GM04503 (cell line): ENCODE measurements at places on chromosomes 5 and 9.
A peak's percentile ranks its signal among the peaks of the same experiment; 100 is the strongest.

DNA sequence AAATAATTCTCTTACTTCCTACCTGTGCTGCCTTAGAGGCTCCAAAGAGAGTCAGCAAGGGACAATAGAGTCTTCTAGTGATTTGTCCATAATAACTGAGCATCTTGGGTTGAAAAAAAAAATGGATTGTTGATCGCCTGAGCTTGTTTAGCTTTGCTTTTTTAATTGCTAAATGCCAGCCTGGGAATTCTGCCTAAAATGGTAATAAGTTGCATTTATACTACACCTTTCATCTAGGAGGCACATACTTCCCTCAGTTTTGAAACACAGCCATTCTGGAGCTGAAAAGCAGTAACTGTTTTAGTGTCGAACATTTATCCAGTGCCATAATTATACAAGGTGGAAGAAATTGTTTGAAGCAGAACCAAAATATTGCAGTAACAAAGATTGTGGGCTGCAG is 421.3 kb downstream of the CAAP1 start:
- no peak for DNase-seq

GRCh38 chr5:81572201-81572600 is 178.3 kb upstream of the ACOT12 start:
- DNase-seq = peak; percentile 15

DNA sequence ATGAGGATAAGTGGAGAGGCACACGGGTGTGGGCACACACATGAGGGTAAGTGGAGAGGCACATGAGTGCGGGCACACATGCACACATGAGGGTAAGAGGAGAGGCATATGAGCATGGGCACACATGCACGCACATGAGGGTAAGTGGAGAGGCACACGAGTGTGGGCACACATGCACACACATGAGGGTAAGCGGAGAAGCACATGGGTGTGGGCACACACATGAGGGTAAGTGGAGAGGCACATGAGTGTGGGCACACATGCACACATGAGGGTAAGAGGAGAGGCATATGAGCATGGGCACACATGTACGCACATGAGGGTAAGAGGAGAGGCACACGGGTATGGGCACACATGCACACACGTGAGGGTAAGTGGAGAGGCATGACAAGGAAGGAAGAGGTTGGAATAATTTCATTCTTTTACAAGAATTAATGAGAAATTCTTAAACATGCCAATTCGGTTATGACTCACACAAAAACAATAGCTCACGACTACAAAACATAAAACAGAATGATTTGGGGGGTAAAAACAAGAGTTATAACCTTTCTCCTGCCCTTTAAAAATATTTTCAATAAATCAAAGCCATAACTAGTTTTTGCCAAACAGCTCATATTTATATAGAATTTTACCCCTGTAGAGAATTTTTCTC is 67.5 kb downstream of the APBA1 start:
- DNase-seq = no peak

DNA sequence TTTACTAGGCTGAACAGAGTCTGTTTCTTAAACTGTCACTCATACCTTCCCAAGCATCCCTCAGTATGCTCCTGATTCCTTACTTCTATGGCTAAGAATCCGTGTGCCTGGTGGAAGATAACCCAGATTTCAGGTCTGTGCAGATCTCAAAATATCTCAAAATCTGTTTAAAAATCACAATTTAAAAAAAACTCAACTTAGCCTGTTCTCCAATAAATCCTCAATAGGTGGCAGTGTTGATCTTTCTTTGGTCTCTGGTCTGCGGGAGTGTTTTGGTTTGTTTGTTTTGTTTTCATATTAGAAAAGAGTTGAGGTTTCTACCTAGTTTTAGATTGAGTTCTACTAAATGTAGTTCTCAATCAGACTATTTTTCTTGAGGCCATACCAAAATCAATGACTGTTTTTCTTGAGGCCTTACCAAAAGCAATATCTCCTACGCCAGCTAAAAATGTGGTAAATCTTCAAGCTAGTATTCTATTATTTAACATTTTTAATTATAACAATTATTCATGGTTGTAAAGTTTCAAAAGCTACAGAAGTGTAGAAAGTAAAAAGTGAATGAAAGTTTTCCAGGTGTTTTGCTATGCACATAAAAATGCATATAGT is 57.9 kb downstream of the TGFBR1 start:
- DNase-seq = no peak

- DNase-seq = no peak
Measured at GRCh38 chr5:76542887-76543690, 80.1 kb downstream of the F2RL2 start.

GRCh38 chr5:133421394-133421793 is 190.9 kb downstream of the FSTL4 start:
- no peak for DNase-seq

DNA sequence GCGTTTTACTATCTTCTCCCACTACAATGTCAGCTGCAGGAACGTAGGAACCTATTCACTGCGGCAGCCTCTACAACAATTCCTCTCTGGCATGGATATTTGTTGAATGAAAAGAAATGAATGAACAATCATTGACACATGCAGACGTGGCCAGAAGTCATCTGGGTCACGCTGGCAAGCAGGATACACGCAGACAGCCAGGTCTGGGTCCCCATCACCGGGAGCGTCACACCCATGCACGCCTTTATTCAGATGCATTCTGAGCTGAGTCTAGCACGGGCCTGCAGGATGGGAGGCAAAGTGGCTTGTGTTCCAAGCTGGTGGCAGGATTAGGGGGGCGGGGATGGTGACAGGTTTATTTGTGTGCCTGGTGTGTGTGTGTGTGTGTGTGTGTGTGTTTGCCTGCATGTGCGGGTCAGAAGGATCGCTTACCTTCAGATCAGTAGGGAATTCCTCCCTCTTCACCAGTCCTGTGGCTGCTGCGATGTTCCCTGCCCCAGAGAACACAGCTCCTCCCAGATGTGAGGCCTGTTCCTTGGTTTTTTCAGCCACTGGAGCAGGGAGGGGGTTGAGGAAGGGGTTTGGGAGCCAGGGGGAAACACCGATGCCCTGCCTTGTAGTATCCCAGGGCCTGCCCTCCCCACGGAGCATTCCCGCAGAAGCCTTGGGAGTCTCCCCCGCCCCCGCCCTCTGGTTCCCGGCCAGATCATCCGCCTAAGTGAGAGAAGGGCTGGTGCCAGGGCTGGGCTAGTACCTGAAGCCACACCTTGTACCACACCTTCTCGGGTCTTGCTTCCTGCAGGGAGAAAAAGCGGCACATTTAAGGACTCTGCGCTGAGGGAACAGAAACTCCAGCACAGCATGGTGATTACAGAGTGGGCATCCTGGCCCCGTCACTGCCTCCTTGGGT is 4.1 kb downstream of the SNCB start:
- no peak for DNase-seq

GRCh38 chr9:137647096-137647714 is 28.4 kb downstream of the EHMT1 start:
- no peak for DNase-seq
